ENCODE measurements at places on chromosomes 11 and 22. TPM values are rescaled to one million over a fixed set of nuclear protein-coding genes. Genes with fewer than 3 reads are reported as not detected.

Gene GRM5
- 0.02 TPM for total RNA-seq

Gene CTSW
- total RNA-seq = 13.2 TPM

Gene CCDC34
- 22.8 TPM for total RNA-seq

DNA sequence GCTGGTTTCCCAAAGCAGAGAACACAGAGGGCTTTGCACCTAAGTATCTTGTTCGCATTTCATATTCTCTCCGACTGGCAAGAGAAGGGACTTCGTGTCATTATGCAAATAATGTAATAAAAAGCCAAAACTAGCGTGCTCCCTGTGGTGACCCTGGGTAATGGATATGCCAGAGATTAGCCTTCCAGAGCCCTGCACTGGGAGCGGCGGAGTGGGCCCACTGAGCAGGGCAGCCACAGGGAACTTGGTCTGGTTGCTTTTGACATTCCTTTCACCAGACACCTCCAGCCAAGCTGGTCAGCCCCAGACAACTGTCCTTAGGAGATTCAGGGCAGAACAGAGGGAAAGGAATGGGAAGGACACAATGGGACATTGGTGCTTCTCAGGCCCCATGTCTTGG is 56.1 kb downstream of the FLI1 start:
- no peaks in the 10 kb centered on the region for H3K27me3 ChIP-seq
- peaks cover 14% of the 10 kb centered on the region for H3K36me3 ChIP-seq
- no peak for DNase-seq

- H3K27ac ChIP-seq = no peak overlapping the region
- H3K4me3 ChIP-seq = no peak overlapping the region
- H3K4me1 ChIP-seq = peaks cover 2% of the 10 kb centered on the region
- DNase-seq = no peak
- H3K27me3 ChIP-seq = no peaks in the 10 kb centered on the region
Measured at GRCh38 chr22:47054231-47055072, 292.0 kb downstream of the TBC1D22A start.

DNA sequence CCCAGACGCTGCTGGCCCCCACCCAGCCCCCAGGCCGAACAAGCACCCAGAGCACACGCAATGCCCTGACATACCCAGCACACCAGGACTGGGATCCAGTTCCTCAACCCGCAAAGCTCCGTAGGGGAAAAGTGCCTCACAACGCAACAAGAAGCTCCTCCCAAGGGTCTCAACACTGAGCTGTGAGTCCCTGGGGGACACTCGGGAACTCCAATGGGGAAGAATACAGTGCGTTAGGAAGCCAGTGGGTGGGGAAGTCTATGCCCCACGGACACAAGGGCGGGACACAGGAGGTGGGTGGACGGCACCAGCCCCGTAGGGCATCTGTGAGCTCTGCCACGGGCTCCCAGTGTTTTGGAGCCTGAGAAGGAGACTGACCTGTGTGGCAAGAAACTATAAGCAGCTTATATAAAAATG is 1.6 kb downstream of the DEAF1 start:
- H3K27ac ChIP-seq = peak overlapping the region; percentile 84
- H3K27me3 ChIP-seq = no peaks in the 10 kb centered on the region
- H3K4me3 ChIP-seq = peak overlapping the region; percentile 80
- peaks cover 13% of the 10 kb centered on the region for H3K36me3 ChIP-seq
- DNase-seq = no peak
- peaks cover 53% of the 10 kb centered on the region for H3K4me1 ChIP-seq

GRCh38 chr11:132718711-132719671 is 813.3 kb downstream of the OPCML start:
- H3K4me3 ChIP-seq = peak overlapping the region; percentile 40
- peaks cover 29% of the 10 kb centered on the region for H3K4me1 ChIP-seq
- no peaks in the 10 kb centered on the region for H3K27me3 ChIP-seq
- no peak overlapping the region for H3K27ac ChIP-seq
- peak; percentile 75 for DNase-seq

- no peak overlapping the region for H3K4me3 ChIP-seq
- peaks cover 26% of the 10 kb centered on the region for H3K36me3 ChIP-seq
- no peaks in the 10 kb centered on the region for H3K4me1 ChIP-seq
- no peak for DNase-seq
- H3K27me3 ChIP-seq = no peaks in the 10 kb centered on the region
Measured at GRCh38 chr22:20884454-20884853, 25.6 kb downstream of the SNAP29 start.

DNA sequence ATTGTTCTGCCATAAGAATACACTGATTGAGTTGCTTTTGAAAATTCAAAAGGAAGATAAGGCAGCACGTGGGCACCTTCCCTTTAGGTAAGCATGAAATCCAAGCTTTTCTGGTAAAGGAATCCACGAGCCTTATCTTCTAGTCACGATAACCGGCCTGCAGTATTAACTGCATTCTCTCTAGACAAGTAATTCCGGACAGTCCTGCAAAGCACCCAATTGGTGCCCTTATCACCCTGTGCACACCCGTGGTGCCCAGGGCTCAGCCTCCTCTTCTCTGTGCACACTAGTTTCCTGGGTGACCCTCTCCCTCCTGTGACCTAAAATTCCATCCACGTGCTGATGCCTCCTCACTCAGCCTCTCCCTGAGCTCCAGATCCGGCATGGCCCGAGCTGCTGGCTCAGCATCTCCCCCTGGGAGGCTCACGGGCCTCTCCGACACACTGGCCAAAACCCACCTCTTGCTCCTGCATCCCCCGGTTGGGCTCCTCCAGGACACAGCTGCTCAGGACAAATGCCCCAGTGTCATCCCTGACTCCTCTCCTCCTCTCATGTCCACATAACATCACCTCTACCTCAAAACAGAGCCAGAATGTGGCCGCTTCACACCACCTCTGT is 63.7 kb downstream of the PACSIN2 start:
- no peak overlapping the region for H3K27ac ChIP-seq
- H3K4me3 ChIP-seq = no peak overlapping the region
- no peaks in the 10 kb centered on the region for H3K27me3 ChIP-seq
- H3K4me1 ChIP-seq = peaks cover 32% of the 10 kb centered on the region
- no peak for DNase-seq

DNA sequence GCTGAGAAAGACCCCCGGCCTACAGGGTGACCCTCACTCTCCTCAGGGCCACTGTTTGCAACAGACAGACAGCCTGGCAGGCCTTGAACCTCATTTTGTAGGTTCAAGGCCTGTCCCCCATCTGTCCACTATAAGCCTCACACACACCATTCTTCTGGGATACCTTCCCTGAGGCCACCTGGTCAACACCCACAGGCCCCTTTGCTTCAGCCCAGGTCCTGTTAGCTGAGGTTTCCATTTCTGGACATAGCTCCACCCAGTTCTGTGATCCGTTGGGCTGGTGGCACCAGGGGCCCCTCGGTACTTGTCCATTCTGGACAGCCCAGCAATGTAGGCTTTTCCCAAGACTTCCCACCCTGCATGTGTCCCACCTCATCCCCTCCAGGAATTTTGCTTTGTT is 3.1 kb downstream of the MIF start:
- no peak for DNase-seq
- peaks cover 23% of the 10 kb centered on the region for H3K4me1 ChIP-seq
- H3K27ac ChIP-seq = peak overlapping the region; percentile 30
- H3K4me3 ChIP-seq = peak overlapping the region; percentile 53
- H3K27me3 ChIP-seq = no peaks in the 10 kb centered on the region

DNA sequence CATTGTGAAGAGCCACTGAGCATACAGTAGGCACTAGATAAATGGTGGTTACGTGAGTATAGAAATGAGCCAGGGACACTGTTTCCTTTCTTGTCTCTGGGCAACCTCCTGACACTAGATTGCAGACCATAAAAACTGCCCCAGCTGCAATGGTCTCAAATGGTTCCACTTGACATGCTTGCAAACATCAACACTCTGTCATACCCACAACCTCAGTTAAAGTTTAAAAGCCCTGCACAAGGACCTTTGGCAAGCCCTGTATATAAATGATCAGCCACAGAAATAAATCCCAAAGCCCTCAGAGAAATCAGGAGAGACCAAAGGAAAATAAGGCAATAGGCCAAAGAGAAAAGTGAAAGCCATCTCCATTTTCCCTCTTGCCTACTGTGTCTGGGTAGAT is 20.7 kb downstream of the PLEKHA7 start:
- no peak overlapping the region for H3K27ac ChIP-seq
- no peaks in the 10 kb centered on the region for H3K27me3 ChIP-seq
- no peaks in the 10 kb centered on the region for H3K4me1 ChIP-seq
- DNase-seq = no peak

DNA sequence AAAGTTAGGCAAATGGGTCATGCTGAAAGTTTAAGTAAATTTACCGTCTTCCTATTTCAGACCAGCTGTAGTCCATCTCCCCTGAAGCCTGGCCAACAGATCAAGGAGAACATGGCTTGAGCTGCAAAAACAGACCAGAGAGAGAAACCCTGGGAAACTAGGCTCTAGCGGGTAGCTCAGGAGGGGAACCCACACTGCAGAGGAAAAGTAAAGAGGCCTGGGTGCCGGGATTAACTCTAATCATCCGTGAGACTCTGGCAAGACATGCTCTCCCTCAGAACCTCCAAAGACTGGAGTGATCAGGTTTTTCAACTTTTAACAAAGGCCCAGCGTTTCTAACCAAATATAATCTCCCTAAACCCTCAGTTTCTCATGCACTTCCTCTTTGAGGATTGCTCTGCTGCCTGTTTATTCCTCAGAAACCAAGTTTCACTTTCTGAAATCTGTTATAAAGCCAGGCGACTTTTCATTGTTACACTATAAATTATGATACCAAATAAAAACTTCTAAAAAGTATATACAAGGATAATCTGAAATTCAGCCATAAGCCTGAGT is 67.5 kb downstream of the GAB2 start:
- no peak overlapping the region for H3K27ac ChIP-seq
- no peak overlapping the region for H3K4me3 ChIP-seq
- H3K36me3 ChIP-seq = no peaks in the 10 kb centered on the region
- peaks cover 1% of the 10 kb centered on the region for H3K27me3 ChIP-seq
- H3K4me1 ChIP-seq = peaks cover 17% of the 10 kb centered on the region

DNA sequence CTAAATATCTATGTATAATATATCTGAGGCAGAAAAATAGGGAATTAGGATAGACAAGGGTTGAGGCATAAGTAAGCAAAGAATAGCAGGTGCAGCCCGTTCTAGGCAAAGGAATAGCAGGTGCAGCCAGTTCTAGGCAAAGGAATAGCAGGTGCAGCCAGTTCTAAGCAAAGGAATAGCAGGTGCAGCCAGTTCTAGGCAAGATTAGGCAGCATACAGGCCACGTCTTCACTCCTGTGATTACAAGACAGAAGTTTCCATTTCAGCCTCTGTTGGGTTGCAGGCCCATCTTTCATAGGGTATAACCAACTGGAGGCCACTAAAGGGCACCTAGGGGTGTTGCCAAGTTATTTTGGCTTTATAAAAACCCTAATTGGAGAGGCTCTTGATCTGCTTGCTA is 28.8 kb upstream of the CHORDC1 start:
- no peaks in the 10 kb centered on the region for H3K36me3 ChIP-seq
- H3K27me3 ChIP-seq = no peaks in the 10 kb centered on the region

DNA sequence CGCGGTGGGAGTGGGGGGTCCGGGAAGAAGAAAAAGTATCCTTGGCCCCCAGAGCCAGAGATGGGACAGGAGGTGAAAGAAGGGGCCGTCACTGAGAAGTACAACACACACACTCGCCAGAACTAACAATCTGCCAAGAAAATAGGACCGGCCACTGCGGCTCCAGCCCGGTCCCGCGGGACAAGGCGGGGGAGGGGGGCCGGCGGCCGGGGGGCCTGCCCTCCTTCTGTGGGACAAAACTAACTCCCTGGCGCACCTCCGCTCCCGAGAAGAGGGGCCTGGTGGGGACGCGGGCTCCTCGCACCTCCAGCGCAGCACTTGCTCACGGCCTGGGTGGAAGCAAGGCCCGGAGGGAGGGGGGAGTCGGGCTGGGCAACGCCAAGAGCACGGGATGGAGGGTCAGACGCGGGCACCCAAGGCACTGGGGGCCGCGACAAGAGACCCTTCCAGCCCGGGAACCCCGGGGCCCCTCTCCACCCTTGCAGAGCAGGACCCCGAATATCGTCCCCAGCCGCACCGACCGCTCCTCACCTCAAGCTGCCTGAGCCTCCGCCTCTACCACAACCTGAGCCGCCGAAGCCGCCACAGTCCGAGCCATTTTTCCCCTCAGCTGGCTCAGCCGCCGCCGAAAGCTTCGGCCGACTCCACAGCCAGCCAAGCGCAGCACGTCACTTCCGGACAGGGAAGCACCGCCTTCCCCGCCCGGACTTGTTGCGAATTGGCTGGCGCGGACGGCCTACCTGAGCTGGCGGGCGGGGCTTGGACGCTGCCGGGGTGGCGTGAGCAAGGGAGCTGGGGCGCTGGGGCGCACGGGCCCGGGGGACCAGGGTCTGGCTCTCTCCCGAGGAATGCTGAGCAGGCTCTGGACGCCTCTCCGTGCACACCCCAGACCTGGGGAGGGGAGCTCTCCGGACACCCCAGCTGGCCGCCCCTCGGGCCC is at the start of gene PIK3C2A:
Gene PIK3C2A, minus strand, starts transcription at position 670 of the 940 bp plus-strand sequence. CDS start 38,245 bp downstream, outside the sequence.
- no peaks in the 10 kb centered on the region for H3K27me3 ChIP-seq
- H3K27ac ChIP-seq = peak within 1 kb of the TSS; percentile 90
- peaks cover 3% of the 10 kb centered on the region for H3K36me3 ChIP-seq
- peaks cover 35% of the 10 kb centered on the region for H3K4me1 ChIP-seq
- H3K4me3 ChIP-seq = peak within 1 kb of the TSS; percentile 99
- DNase-seq = peak; percentile 96
